ENCODE measurements at places on chromosomes 3 and 15.

GRCh38 chr15:64396789-64397188, 9.2 kb downstream of the TRIP4 start:
- no peak for DNase-seq

DNA sequence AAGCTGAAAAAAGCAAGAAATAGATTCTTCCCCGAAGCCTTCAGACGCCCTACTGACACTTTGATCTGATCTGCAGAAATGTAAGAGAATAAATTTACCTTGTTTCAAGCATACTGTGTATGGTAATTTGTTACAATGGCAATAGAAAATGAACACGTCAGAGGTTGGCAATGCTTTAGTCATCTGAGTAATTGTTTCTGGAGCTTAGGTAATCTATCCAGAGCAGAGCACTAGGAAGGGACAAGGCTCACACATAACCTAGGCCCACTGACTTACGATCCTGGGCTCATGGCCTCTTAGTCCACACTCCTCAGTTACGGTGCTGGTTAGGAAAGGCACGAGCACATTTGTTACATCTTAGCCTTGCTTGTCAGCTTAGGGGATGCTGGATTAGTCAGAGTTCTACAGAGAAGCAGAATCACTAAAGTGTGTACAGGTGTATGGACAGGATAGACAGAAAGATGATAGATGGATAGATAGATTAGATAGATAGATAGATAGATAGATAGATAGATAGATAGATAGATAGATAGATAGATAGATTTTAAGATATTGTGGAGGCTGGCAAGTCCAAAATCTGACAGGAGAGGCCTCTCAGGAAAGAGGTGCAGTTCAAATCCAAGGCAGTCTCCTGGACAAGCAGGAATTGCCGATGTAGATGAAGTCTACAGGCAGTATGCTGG, 46.8 kb upstream of the TBC1D23 start:
- no peak for DNase-seq

DNA sequence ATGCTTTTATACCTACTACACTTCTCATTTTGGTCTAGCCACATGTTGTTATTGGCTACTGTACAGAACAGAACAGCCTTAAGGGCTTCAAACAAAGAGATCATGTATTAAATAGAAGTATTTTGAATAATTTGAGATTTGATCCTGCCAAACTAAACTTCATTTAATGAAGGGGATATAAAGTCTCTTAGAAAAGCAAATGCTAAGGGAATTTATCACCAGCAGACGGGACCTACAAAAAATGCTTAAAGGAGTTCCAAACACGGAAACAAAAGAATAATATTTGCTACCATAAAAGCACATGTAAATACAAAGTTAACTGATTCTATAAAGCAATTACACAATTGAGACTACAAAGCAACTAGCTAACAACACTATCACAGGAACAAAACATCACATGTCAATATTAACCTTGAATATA, 23.6 kb upstream of the FMN1 start:
- no peak for DNase-seq

- no peak for DNase-seq
Measured at GRCh38 chr3:12345141-12345561, 56.3 kb downstream of the PPARG start.
